Stimulated activated CD4-positive, alpha-beta T cell treated with anti-CD3 and anti-CD28 coated beads, Interleukin-15, amount 100 ng/mL, for 1 hour (primary cell): ENCODE measurements at places on chromosomes 3 and 15.

DNA sequence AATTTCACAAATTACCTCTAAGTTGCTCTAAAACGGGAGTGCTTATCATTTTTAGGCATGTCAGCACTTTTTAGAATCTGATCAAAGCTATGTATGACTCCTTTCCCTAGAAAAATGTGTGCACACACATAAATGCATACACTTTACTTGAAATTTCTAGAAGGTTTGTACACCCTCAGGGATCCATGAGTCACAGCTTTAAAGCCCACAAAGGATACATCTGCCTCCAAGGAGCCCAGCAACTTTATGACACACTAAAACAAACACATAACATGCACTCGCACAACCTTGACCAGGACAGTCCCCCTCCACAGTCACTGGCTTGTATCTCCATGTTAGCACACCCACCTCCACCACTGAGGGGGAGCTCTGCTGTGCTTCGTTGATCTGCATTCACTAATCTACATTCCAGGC, 722.0 kb upstream of the CFAP20DC start:
- no peak for DNase-seq

- DNase-seq: no peak
These were observed 3.4 kb downstream of the KLF15 start for GRCh38 chr3:126353694-126354321.

- no peak for DNase-seq
These were observed 66.1 kb downstream of the GLB1 start for GRCh38 chr3:33030802-33031201.

DNA sequence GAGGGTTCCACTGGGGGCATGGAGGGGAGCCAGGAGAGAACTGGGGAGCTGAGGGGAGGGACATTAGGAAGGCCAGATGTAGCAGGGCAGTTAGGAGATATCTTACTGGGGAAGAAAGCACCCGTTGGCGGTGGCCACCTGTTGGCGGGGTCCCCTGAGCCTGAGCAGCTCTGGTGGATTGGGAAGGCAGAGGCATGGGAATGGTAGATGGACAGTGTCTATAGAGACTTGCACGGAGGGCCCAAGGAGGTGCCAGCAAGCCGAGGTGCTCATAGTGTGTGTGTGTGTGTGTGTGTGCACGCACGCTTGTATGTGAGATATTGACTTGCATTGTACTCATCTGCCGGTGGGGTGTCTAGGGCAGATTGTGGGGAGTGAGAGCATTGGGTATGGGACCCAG, 179.0 kb downstream of the APBA2 start:
- DNase-seq: no peak

- DNase-seq: no peak
These were observed 280.4 kb downstream of the ULK4 start for GRCh38 chr3:41681479-41681878.
